ENCODE measurements at places on chromosomes 11 and 22.

DNA sequence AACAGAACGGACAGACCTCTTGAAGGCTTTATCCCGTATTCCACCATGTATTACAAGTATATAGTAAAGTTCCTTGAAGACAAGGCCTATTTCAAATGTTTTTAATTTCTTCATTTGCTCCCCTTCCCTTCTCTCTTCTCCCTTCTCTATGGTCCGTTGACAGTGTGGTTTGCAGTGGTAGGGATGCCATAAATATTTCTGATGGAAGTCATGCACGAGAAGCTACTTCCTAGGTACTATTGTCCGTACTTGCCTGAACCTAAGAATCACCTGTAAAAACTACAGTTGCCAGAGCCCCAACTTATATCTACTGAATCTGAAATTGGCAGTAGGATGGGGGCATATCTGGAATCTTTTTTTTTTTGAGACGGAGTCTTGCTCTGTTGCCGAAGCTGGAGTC lies 2.8 kb downstream of the PISD start:
- no peak overlapping the region for H3K4me3 ChIP-seq
- DNase-seq, result no peak
- no peaks in the 10 kb centered on the region for H3K27me3 ChIP-seq
- H3K36me3 ChIP-seq, result no peaks in the 10 kb centered on the region
- no peak overlapping the region for H3K27ac ChIP-seq
- H3K4me1 ChIP-seq, result peaks cover 6% of the 10 kb centered on the region

DNA sequence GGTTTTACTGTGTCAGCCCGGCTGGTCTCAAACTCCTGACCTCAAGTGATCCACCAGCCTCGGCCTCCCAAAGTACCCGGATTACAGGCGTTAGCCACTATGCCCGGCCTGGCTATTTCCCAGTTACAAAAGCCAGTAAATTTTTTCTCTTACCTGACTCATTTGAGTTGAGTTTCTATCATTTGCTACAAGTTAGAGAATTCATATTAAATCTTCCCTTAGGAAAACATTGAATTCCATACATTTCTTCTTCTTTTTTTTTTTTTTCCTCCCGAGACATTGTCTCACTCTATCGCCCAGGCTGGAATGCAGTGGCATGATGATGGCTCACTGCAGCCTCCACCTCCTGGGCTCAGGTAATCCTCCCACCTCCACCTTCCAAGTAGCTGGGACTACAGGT lies 26.0 kb downstream of the CHEK2 start:
- H3K4me1 ChIP-seq, result no peaks in the 10 kb centered on the region
- no peak overlapping the region for H3K27ac ChIP-seq
- H3K4me3 ChIP-seq, result no peak overlapping the region
- DNase-seq, result peak; percentile 23
- no peaks in the 10 kb centered on the region for H3K27me3 ChIP-seq

GRCh38 chr11:77147668-77148321 lies 19.7 kb downstream of the MYO7A start:
- H3K27ac ChIP-seq, result no peak overlapping the region
- no peaks in the 10 kb centered on the region for H3K4me1 ChIP-seq
- H3K27me3 ChIP-seq, result peaks cover 4% of the 10 kb centered on the region

- H3K4me1 ChIP-seq, result no peaks in the 10 kb centered on the region
- H3K27me3 ChIP-seq, result no peaks in the 10 kb centered on the region
- no peak overlapping the region for H3K27ac ChIP-seq
- no peak overlapping the region for H3K4me3 ChIP-seq
Measured at GRCh38 chr11:60995798-60996197, 24.3 kb downstream of the CD6 start.

DNA sequence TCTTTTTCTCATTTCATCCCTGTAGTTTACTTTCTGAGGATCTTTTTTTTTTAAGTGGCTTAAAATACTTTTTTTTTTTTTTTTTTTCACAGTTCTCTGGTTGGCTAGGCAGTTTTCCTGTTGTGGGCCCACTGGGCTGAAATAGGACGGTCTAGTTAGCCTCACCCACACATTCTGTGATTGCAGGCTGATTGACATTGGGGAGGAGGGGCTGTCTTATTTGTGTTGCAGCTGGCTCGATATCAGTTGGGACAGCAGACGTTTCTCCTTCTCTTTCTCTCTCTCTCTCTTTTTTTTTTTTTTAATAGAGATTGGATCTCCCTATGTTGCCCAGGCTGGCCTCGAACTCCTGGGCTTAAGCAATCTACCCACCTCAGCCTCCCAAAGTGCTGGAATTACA lies 6.9 kb downstream of the BCR start:
- H3K4me1 ChIP-seq, result peaks cover 24% of the 10 kb centered on the region
- no peak overlapping the region for H3K4me3 ChIP-seq
- H3K27me3 ChIP-seq, result no peaks in the 10 kb centered on the region
- no peak overlapping the region for H3K27ac ChIP-seq
- H3K36me3 ChIP-seq, result peaks cover 13% of the 10 kb centered on the region

GRCh38 chr11:130388607-130389205 lies 39.7 kb downstream of the ADAMTS8 start:
- peaks cover 9% of the 10 kb centered on the region for H3K4me1 ChIP-seq
- H3K4me3 ChIP-seq, result no peak overlapping the region
- H3K27ac ChIP-seq, result no peak overlapping the region
- no peaks in the 10 kb centered on the region for H3K27me3 ChIP-seq
- no peaks in the 10 kb centered on the region for H3K36me3 ChIP-seq
- DNase-seq, result no peak

DNA sequence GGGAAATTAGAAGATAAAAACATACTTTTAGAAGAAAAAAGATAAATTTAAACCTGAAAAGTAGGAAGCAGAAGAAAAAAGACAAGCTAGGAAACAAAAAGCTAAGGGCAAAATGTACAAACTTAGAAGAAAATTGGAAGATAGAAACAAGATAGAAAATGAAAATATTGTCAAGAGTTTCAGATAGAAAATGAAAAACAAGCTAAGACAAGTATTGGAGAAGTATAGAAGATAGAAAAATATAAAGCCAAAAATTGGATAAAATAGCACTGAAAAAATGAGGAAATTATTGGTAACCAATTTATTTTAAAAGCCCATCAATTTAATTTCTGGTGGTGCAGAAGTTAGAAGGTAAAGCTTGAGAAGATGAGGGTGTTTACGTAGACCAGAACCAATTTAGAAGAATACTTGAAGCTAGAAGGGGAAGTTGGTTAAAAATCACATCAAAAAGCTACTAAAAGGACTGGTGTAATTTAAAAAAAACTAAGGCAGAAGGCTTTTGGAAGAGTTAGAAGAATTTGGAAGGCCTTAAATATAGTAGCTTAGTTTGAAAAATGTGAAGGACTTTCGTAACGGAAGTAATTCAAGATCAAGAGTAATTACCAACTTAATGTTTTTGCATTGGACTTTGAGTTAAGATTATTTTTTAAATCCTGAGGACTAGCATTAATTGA lies 1.0 kb downstream of the MALAT1 start:
- no peaks in the 10 kb centered on the region for H3K27me3 ChIP-seq
- peak overlapping the region; percentile 59 for H3K27ac ChIP-seq
- H3K4me3 ChIP-seq, result peak overlapping the region; percentile 86

- no peaks in the 10 kb centered on the region for H3K36me3 ChIP-seq
- no peak overlapping the region for H3K4me3 ChIP-seq
- H3K27ac ChIP-seq, result no peak overlapping the region
- H3K4me1 ChIP-seq, result peaks cover 12% of the 10 kb centered on the region
- DNase-seq, result peak; percentile 30
Measured at GRCh38 chr11:76314741-76315090, 66.2 kb downstream of the THAP12 start.

DNA sequence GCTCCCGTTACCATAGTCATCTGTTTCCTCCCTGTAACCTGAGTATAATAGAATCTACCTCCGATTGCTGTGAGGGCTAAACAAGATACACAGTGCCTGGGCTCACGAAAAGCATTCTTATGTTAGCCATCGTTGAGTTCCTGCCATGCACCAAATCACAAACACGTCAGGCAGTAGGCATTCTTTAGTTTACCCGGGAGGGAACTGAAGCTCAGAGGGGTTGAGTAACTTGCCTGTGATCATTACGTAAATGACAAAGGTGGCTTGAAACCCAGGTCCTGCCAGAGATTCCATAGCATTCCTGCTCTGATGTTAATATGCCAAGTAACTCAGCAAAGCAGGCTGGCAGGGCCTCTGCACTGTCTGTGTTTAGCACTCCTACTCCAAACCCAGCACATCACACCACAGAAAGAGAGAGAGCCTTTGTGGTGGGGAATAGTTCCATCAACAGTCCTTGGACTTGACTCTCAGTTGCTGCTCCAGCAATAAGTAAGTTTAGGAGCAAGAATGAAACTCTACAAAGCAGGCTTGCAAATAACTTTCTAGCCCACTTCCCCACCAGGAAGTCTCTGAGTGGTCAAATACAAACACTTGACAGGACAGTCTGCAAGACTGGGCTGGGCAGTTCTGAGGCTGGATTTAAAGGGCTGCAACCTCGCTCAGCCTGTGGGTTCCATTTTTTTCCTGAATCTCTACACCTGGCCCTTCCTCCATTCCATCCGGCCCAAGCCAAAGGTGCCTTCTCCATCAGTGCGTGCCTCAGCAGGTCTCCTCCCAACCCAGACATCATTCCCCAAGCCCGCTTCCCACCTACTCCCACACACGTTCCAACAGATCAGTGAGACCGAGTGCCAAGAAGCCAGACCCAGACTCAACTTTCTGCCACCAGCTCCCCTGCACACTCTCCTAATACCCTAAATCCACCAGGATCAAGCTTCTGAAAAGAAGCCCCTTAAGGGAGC lies 1.1 kb downstream of the SCN2B start:
- peaks cover 2% of the 10 kb centered on the region for H3K27me3 ChIP-seq
- DNase-seq, result peak; percentile 75

DNA sequence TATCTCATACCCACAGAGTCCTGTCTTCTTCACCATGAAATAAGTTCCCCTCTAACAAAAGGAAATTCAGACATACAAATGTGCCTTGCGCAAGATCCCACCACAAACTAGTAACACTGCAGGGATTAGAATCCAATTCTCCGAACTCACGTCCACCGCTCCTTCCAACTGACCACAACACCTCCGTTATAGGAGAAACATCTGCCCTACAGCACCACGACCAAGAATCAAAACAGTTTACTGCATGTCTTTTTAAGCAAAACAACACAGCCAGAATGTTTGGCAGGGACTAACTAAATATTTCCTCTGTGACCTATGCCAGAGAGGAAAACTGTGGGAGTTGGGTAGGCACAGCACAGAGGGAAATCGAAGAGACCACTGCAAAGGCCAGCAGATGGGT lies 72.7 kb upstream of the AKIP1 start:
- H3K27ac ChIP-seq, result peak overlapping the region; percentile 29
- H3K4me1 ChIP-seq, result peaks cover 22% of the 10 kb centered on the region
- H3K36me3 ChIP-seq, result no peaks in the 10 kb centered on the region
- DNase-seq, result no peak

DNA sequence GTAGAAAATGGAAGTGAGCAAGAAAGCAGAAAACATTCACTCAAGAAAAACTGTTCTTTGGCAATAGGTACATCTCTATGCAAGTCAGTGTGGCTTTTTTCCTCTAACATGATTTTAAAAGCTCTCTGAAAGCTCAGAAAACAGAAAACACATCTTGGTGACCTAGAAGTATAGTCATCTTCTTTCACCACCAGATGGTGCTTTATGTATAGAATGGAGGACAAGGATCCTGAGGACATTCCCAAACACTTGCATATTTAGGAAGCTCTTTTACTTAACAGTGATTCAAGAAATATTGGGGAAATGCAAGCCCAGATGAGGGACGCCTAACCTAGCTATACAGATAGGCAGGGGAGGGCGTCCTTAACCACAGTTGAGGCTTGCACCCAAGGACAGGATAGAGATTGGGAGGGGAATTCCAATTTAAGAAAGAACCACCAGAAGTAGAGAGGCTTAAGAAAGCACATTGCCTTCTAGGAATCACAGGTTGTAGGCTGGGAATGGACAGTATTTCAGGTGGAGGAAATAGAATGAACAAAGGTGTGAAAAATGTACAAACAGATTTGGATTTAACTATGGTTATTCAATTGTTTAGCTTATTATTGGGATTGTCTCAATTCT lies 13.8 kb upstream of the CCDC81 start:
- peaks cover 7% of the 10 kb centered on the region for H3K4me1 ChIP-seq
- H3K36me3 ChIP-seq, result no peaks in the 10 kb centered on the region
- H3K27ac ChIP-seq, result no peak overlapping the region
- no peaks in the 10 kb centered on the region for H3K27me3 ChIP-seq

DNA sequence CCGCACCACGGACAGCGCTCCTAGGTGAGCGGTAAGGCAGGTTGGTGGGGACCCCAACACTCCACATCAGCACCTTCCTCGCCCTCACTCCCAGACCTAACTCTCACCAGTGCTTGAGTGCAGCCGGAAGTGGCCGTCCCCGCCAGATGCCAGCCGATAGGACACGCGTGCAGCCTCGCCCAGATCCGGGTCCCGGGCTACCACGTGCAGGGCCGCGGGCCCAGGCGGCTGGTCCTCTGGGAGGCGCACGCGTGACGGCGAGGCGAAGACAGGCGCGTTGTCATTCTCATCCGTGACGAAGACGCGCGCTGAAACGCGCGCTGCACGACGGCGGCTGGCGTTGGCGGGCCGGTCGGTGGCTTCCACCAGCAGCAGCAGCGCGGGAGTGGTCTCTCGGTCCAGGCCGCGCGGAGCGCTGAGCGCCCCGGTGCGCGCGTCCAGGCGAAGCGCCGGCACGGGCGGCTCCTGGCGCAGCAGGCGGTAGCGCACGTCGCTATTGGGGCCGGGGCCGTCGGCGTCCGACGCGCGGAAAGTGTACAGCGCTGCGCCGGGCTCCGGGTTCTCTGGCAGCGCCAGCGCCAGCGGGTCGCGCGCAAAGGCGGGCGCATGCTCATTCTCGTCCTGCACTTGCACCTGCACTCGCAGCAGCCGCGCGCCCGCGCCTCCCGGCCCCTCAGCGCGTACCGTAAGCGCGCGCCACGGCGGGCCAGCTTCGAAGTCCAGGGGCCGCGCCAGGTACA lies 10.8 kb upstream of the TPP1 start:
- no peak for DNase-seq
- peaks cover 6% of the 10 kb centered on the region for H3K4me1 ChIP-seq
- peak overlapping the region; percentile 34 for H3K4me3 ChIP-seq
- peaks cover 29% of the 10 kb centered on the region for H3K27me3 ChIP-seq
- H3K27ac ChIP-seq, result no peak overlapping the region

DNA sequence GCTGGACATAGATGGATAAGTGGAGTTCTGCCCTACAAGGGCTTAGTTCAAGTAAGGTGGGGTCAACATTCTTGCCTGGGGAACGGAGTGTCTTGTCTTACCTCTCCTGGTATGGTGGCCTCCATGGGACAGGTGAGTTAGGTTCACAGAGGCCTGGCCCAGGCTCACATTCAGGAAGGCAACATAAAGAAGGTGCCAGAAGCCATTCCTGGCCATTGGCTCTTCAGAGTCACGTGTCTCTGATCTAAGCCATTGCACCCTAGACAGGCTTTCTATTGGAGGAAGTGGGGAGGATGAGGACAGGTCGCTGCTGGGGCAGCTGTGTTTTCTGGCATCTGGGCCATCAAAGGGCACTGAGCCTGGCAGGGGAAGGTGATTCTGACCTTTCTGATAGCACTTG lies 14.8 kb downstream of the LMO2 start:
- DNase-seq, result no peak
- H3K27me3 ChIP-seq, result no peaks in the 10 kb centered on the region
- no peak overlapping the region for H3K27ac ChIP-seq
- H3K36me3 ChIP-seq, result no peaks in the 10 kb centered on the region

All from trophoblast cell (in vitro differentiated cells and primary cell).